ENCODE measurements at places on chromosomes 7 and 10. TPM values are rescaled to one million over a fixed set of nuclear protein-coding genes. Genes with fewer than 3 reads are reported as not detected.

GRCh38 chr10:3452683-3453361 lies 280.2 kb upstream of the PITRM1 start:
- peak; percentile 11 for DNase-seq

- peak; percentile 44 for DNase-seq
These were observed 404.5 kb downstream of the ADRA2A start for GRCh38 chr10:111481261-111481826.

DNA sequence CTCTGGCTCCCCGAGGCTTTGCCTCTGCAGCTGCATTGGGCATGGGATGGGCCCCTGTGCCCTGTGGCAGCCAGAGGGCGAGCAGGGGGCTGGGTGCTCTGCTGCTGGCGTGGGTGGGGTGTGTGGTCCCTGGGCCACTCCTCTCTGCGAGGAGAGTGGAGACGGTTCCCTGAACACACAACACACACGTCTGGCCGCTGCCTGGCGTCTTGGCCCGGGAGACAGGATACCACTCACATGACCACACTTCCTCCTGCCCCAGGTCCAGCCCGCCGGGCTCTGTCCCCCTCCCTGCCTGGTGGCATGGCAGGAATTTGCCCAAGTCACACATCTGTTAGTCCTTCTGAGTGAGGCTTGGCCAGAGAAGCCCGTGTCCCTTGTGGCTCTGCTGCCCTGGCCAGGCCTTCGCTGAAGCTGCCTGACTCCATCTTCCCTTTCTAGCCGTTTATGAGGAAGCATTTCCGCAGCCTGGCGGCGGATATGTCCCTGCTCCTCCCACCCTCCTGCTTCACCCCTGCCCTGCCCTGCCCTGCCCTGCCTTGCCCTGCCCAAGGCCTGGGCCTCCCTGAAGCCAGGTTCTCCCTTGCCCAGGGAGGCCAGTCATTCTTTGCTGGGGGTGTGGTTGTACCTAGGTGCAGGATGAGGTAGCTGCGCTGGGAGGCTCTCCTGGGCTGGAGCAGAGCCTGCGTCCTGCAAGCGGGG lies 3.0 kb downstream of the BRI3 start:
- DNase-seq = peak; percentile 55

DNA sequence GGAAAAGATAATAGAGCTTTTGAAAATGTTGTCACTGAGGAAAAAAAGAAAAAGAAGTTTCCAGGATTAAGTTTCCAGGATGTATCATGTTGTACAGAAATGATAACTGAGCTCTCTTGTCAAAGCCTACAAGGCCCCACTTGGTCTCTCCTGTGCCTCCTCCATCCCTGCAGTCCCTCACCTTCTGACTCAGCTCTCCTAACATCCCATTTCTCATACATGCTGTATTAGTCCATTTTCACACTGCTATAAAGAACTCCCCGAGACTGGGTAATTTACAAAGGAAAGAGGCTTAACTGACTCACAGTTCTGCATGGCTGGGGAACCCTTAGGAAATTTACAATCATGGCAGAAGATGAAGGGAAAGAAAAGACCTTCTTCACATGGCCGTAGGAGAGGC lies 3.8 kb upstream of the DGKI start:
- no peak for DNase-seq

GRCh38 chr7:48144291-48144768 lies 26.9 kb upstream of the ABCA13 start:
- no peak for DNase-seq

DNA sequence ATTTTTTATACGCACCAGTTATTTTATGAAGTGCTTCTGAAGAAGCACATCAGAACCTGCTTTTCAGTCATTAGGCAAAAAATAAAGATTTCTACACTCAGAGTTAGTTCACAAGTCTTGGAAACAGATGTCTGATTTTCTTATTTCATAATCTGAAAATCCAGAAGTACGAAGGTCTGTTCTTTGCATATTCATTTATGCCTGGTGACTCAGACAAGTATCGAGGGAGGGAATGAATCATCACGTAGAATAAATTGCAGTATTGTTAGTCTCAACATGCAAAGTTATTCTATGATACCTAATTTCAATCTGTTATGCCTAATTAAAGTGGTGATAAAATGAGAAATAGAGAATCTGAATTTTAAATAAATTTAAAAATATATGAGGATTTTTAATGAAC lies 113.6 kb upstream of the SEM1 start:
- DNase-seq = no peak

- no peak for DNase-seq
These were observed 214.8 kb downstream of the DGKB start for GRCh38 chr7:14687777-14688176.

GRCh38 chr7:116399819-116400218 lies 99.7 kb upstream of the CAV2 start:
- peak; percentile 7 for DNase-seq

DNA sequence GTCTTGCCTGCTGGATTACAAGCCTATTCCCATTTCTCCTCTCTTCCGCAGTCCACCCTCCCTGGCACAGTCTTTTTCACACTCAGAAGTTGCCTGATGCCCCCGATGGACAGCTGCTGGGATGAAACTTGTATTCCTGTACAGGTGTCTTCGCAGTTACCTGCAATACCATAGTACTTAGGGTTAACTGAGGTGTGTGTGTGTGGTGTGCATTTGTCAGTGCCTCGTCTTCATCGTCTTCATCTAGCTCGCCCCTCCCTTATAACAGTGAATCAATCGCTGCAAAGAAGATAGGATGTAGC lies 11.0 kb downstream of the NXPH1 start:
- no peak for DNase-seq

AQP1 gene
- not detected for total RNA-seq

TMEM213 gene
- not detected for total RNA-seq
